Testis (tissue), 5 donors: ENCODE measurements at places on chromosomes 5 and 9.
A peak's percentile ranks its signal among the peaks of the same experiment; 100 is the strongest.

- H3K27me3 ChIP-seq, result no peaks in the 10 kb centered on the region
- H3K36me3 ChIP-seq, result no peaks in the 10 kb centered on the region
- no peak overlapping the region for H3K4me3 ChIP-seq
- no peak overlapping the region for H3K27ac ChIP-seq
- no peaks in the 10 kb centered on the region for H3K4me1 ChIP-seq
Measured at GRCh38 chr5:150295172-150295634, 5.6 kb upstream of the CAMK2A start.

- no peak overlapping the region for H3K27ac ChIP-seq
- no peaks in the 10 kb centered on the region for H3K36me3 ChIP-seq
- H3K4me3 ChIP-seq, result peak overlapping the region; percentile 83
- DNase-seq, result no peak
- no peaks in the 10 kb centered on the region for H3K27me3 ChIP-seq
Measured at GRCh38 chr9:133355881-133356357, 368 bp downstream of the SURF1 start.

- no peak overlapping the region for H3K4me3 ChIP-seq
- H3K4me1 ChIP-seq, result no peaks in the 10 kb centered on the region
- H3K27ac ChIP-seq, result no peak overlapping the region
- DNase-seq, result no peak
- H3K36me3 ChIP-seq, result no peaks in the 10 kb centered on the region
- no peaks in the 10 kb centered on the region for H3K27me3 ChIP-seq
Measured at GRCh38 chr9:19660019-19660418, 128.8 kb downstream of the SLC24A2 start.

DNA sequence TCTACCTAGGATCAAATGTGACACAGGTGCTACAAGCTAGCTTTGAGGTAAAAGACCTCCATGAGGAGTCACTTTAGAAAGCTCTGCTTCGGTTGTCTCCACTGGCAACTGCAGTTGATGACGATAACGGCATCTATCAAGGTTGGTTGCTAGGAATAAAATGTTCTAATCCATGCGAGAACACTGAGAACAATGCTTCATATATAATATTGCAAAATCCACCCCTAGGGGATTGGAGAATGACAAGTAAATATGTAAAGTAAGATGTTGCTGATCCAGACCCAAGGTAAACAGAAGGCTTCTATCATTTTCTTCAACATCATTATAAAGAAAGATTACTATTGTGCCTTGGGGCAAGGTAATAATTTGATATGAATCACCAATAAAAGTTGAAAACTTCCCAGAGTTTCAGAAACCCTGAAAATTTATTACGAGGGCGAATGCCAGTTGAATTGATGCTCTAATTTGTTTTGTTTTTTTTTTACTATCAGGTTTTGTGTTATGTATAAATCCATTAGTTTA is 1003.4 kb downstream of the CDH18 start:
- H3K4me3 ChIP-seq, result no peak overlapping the region
- H3K27ac ChIP-seq, result no peak overlapping the region
- H3K4me1 ChIP-seq, result no peaks in the 10 kb centered on the region
- DNase-seq, result no peak

GRCh38 chr5:118862596-118862995 is 125.8 kb downstream of the DTWD2 start:
- no peak overlapping the region for H3K4me3 ChIP-seq
- H3K4me1 ChIP-seq, result no peaks in the 10 kb centered on the region
- H3K27ac ChIP-seq, result no peak overlapping the region
- no peak for DNase-seq

- H3K27me3 ChIP-seq, result no peaks in the 10 kb centered on the region
- H3K4me3 ChIP-seq, result peak within 1 kb of the TSS; percentile 69
- DNase-seq, result peak; percentile 61
- H3K27ac ChIP-seq, result no peak within 1 kb of the TSS
- no peaks in the 10 kb centered on the region for H3K4me1 ChIP-seq
- H3K36me3 ChIP-seq, result no peaks in the 10 kb centered on the region
Measured at GRCh38 chr9:29213417-29214153, 1640.3 kb upstream of the C9orf72 start.

DNA sequence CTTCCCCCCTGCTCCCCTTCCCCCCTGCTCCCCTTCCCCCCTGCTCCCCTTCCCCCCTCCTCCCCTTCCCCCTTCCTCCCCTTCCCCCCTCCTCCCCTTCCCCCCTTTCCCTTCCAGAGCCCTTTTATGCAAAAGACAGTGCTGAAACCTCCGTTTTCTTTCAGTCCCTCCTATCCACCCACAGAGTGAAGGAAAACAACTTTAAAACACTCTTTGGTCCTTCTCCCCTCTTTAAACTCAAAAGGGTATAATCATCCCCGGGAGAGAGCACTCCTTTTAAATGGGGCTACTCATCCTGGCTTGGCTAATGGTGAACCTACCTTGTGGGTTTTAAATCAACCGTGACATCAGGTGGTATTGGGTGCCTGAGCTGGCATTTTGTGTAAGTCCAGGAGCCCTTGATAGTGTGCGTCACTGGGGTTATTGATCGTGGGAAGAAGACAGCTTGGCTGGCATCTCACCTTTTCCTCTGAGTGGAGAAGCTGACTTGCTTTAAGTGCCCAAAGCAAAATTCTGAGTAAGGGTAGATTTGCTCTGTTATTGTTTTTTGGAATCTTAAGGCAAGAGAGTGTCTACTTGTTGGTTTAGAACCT is 2.7 kb downstream of the LARP1 start:
- peaks cover 41% of the 10 kb centered on the region for H3K4me1 ChIP-seq
- H3K4me3 ChIP-seq, result no peak overlapping the region
- H3K27me3 ChIP-seq, result no peaks in the 10 kb centered on the region
- no peak for DNase-seq

GRCh38 chr5:146089287-146089686 is 16.1 kb downstream of the PLAC8L1 start:
- no peaks in the 10 kb centered on the region for H3K4me1 ChIP-seq
- no peak for DNase-seq
- H3K27me3 ChIP-seq, result no peaks in the 10 kb centered on the region
- H3K27ac ChIP-seq, result no peak overlapping the region
- H3K4me3 ChIP-seq, result no peak overlapping the region

GRCh38 chr5:127352068-127352467 is 61.5 kb downstream of the MEGF10 start:
- H3K27ac ChIP-seq, result no peak overlapping the region
- no peak overlapping the region for H3K4me3 ChIP-seq
- no peaks in the 10 kb centered on the region for H3K4me1 ChIP-seq

GRCh38 chr9:4262735-4263141 is 37.1 kb downstream of the GLIS3 start:
- no peak overlapping the region for H3K4me3 ChIP-seq
- no peak for DNase-seq
- H3K27me3 ChIP-seq, result no peaks in the 10 kb centered on the region
- no peaks in the 10 kb centered on the region for H3K4me1 ChIP-seq

DNA sequence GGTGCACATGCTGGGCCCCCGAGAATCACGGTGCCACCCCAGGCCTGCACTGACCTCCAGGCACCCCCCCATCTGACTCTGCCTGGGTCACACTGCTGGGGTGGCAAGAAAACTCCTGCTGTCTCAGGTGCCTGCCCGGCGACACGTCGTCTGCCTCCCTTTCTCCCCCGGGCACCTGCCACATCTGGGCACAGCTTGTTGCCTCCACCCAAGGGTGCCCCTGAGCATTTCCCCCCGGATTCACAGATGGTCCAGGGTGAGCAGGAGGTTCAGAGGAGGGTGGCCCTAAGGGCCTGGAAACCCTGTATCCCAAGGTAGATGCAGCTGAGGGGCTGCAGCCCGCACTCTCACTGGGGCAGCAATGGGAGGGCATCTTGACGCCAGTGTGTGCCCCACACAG is 14.9 kb upstream of the QSOX2 start:
- H3K4me1 ChIP-seq, result peaks cover 7% of the 10 kb centered on the region
- H3K4me3 ChIP-seq, result no peak overlapping the region
- DNase-seq, result no peak
- H3K36me3 ChIP-seq, result no peaks in the 10 kb centered on the region
- H3K27me3 ChIP-seq, result no peaks in the 10 kb centered on the region

DNA sequence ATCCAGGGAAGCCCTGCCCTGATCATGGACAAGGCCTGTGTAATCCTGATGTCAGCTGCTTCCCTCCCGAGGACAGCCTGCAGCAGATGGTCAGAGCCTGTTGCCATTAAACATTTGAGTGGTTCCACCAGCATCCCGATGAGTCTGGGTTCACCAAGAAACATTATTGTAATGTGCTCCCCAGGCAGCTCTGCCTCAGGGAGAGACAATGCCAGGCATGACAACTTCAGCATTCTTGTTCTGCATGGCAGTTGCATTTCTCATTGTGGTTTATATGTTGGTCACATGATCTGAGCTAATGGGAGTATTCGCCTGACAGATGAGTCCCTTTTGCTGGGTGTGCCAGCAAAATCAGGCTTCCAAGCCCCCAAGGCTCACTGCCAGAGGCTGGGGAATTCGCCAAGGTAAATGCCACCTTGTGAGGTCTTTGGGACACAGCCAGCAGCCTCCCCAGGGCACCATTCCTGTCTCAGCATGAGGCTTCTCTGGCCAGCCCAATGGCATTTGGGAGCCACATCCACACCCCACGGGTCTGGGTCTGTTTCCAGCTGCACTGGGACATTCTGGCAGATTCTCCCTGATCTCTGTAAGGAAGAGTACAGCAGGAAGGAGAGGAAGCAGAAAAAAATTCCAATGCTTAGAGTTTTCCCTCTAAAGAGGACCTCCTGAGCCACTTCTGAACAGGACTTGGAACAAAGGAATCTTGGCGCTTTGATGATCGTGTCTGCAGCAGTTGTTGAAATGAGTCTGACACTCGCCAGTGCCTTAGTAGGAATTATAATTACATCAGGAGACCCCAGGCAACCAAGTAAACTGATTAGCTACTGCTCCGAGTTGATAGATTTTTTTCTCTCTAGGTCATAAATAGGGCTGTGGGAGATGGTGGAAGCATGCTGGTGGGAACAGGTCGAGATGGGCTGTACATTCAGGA is 18.7 kb downstream of the KCNIP1 start:
- H3K27ac ChIP-seq, result no peak overlapping the region
- peaks cover 7% of the 10 kb centered on the region for H3K4me1 ChIP-seq
- no peak overlapping the region for H3K4me3 ChIP-seq
- DNase-seq, result no peak
- H3K27me3 ChIP-seq, result no peaks in the 10 kb centered on the region

DNA sequence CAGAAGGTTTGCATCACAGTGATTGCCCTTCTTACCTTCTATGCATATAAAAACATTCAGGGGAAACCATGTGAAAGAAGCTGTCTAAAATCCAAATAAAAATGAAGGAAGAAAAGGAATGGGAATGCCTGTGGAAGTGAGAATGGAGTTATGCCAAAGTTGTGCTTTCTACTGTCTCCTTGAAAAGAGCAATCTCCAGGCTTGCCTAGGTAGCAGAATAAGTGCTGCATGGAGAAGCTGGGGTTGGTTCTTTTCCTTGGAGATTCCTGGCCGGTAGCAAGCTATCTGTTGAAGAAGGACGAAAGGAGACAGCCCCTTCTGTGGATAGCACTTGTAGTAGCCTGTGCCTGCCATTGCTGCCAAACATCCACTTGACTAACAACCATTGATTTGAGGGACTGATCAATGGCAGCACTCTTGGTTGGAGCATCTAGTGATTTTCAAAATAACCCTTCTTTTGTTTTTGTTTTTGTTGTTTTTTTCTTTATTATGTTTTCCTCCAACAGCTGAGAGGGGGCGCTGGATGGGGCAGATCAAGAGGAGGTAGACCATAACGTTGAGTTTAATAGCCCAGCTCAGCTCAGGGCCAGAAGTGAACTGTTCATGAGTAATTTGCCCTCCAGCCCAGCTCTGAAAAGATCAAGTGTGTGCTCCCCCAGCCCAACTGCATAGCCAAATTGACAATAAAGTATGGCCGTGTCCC is 1.6 kb downstream of the PLCXD3 start:
- H3K27me3 ChIP-seq, result no peaks in the 10 kb centered on the region
- no peak overlapping the region for H3K4me3 ChIP-seq
- H3K27ac ChIP-seq, result no peak overlapping the region
- H3K4me1 ChIP-seq, result no peaks in the 10 kb centered on the region
- DNase-seq, result no peak

- no peak overlapping the region for H3K27ac ChIP-seq
- H3K4me3 ChIP-seq, result no peak overlapping the region
- peaks cover 3% of the 10 kb centered on the region for H3K36me3 ChIP-seq
- no peaks in the 10 kb centered on the region for H3K4me1 ChIP-seq
- no peak for DNase-seq
Measured at GRCh38 chr9:92640398-92641091, 29.4 kb downstream of the IPPK start.

DNA sequence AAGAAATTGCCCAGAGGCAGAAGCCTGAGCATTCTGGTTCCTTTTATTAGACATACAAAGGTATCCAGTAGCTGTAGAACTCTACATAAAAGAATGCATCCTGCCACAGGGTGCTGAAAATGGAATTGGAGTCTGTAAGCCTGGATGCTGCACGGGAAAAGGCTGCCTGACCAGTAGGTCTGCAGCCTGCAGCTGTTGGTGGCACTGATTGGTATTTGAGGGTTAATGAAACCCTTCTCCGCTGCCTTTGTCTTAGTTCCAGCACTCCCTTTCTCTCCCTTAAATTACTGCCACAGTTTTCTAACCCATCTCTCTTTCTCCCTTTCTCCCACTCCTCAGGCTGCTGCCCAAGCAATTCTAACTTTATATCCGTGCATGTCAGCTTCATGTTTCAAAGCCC is 64.7 kb downstream of the BRINP1 start:
- no peaks in the 10 kb centered on the region for H3K36me3 ChIP-seq
- H3K27ac ChIP-seq, result no peak overlapping the region
- no peaks in the 10 kb centered on the region for H3K4me1 ChIP-seq
- no peaks in the 10 kb centered on the region for H3K27me3 ChIP-seq

DNA sequence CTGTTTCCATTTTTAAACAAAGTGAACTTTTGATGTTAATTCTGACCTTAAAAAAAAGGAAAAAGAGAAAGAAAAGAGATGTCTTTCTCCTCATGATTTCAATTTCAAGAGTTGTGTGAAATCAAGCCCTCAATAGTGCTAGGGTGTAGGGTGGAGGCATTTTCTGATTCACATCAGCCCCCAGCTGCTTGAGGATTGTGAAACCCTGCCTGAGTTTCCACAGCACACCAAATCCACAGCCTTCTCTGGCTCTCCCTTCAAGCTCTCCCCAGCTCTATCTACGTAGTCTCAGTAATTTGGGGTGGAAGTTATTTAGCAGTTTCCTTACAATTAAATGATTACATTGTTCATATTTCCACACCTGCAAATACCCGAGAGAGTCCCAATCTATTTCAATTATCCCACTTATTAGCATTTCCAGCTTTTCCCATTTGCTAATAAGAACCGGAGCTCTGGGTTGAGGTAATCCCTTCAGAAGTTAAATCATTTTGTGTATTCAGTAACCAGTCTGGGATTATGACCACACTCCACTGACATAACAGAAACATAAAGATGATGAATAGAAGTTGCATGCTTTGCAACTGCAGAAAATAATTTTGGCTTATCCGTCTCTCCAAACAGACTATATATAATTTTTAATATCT is 54.9 kb downstream of the MTX3 start:
- H3K4me1 ChIP-seq, result peaks cover 10% of the 10 kb centered on the region
- H3K27ac ChIP-seq, result no peak overlapping the region
- DNase-seq, result peak; percentile 36
- H3K27me3 ChIP-seq, result no peaks in the 10 kb centered on the region
- H3K36me3 ChIP-seq, result no peaks in the 10 kb centered on the region
- no peak overlapping the region for H3K4me3 ChIP-seq

GRCh38 chr9:99867536-99867935 is 38.9 kb upstream of the STX17 start:
- no peak for DNase-seq
- no peaks in the 10 kb centered on the region for H3K4me1 ChIP-seq
- no peaks in the 10 kb centered on the region for H3K27me3 ChIP-seq
- H3K27ac ChIP-seq, result no peak overlapping the region
- no peaks in the 10 kb centered on the region for H3K36me3 ChIP-seq

- no peak overlapping the region for H3K4me3 ChIP-seq
- no peaks in the 10 kb centered on the region for H3K36me3 ChIP-seq
- H3K27ac ChIP-seq, result no peak overlapping the region
- DNase-seq, result no peak
Measured at GRCh38 chr5:130955041-130955440, 210.0 kb downstream of the HINT1 start.
